Kidney (tissue), 22 donors: ENCODE measurements at places on chromosomes 3 and 15. TPM values are rescaled to one million over a fixed set of nuclear protein-coding genes. Genes with fewer than 3 reads are reported as not detected.

SAMD7 gene
- not detected for polyA plus RNA-seq

- no peak for DNase-seq
Measured at GRCh38 chr3:187450431-187451190, 82.4 kb downstream of the RTP4 start.

DNA sequence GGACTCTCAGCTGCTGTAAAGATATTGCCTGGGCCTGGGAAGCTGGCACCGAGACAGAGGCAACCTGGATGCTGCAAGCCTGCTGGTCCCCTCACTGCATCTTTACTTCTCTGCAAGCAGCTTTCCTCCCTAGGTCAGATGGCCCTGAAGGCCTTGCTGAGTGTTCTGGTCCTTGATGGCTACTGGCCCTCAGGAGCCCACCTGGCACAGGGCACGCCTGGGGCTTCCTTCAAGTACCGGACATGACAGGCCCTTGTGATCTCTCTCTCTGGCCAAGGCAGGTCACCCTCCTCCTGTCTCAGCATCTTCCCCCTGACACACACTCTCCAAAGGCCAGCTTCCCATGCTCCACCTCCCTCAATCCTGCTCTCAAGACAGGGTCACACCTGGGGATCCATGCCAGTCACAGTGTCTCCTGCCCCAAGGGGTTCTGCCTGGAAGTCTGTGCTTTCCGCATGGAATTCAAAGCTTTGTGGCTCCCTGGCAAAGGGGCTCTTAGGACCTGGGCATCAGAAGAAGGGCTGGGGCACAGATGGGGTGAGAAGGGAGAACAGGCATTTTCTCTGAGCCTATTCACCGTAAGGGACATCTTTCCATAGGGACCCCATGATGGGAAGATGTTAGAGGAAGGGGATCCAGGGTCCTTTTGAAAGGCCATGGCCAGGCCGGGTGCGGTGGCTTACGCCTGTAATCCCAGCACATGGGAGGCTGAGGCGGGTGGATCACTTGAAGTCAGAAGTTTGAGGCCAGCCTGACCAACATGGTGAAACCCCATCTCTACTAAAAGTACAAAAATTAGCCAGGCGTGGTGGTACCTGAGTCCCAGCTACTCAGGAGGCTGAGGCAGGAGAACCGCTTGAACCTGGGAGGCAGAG, 4.7 kb upstream of the PAQR5 start:
- DNase-seq = no peak

- no peak for DNase-seq
Measured at GRCh38 chr3:54660714-54661132, 267.1 kb downstream of the LRTM1 start.

CCR3 gene
- not detected for polyA plus RNA-seq

CD200R1 gene
- polyA plus RNA-seq = 0.13 TPM

FOXB1 gene
- not detected for polyA plus RNA-seq

GRCh38 chr3:49712631-49713317, 6.7 kb downstream of the AMIGO3 start:
- DNase-seq = no peak

DNA sequence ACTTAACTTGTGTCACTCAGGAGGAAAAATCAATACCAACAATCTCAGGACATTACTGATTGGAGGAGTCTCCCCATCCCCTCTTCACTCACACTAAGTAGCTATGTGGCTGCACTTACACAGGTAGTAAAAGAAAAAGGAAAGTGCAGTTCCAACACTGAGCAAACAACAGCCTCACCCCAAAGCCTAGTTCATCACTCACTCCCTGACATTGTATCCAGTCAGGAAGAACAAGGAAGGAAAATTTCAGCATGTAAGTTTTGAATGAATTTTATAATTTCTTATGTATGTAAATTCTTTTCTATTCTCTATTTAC, 273.4 kb downstream of the IGSF11 start:
- no peak for DNase-seq

- DNase-seq = no peak
Measured at GRCh38 chr3:177440456-177441104, 243.3 kb upstream of the TBL1XR1 start.

- peak; percentile 11 for DNase-seq
Measured at GRCh38 chr15:29589416-29589815, 232.9 kb downstream of the TJP1 start.

- no peak for DNase-seq
Measured at GRCh38 chr3:183954875-183955274, 62.8 kb downstream of the ABCC5 start.
